H9 (cell line): ENCODE measurements at places on chromosomes 1 and 21.
A peak's percentile ranks its signal among the peaks of the same experiment; 100 is the strongest.

GRCh38 chr1:98923667-98924066 lies 81.0 kb downstream of the PLPPR5 start:
- DNase-seq = no peak

GRCh38 chr1:145714524-145715111 lies 4.7 kb upstream of the CD160 start:
- DNase-seq = no peak

DNA sequence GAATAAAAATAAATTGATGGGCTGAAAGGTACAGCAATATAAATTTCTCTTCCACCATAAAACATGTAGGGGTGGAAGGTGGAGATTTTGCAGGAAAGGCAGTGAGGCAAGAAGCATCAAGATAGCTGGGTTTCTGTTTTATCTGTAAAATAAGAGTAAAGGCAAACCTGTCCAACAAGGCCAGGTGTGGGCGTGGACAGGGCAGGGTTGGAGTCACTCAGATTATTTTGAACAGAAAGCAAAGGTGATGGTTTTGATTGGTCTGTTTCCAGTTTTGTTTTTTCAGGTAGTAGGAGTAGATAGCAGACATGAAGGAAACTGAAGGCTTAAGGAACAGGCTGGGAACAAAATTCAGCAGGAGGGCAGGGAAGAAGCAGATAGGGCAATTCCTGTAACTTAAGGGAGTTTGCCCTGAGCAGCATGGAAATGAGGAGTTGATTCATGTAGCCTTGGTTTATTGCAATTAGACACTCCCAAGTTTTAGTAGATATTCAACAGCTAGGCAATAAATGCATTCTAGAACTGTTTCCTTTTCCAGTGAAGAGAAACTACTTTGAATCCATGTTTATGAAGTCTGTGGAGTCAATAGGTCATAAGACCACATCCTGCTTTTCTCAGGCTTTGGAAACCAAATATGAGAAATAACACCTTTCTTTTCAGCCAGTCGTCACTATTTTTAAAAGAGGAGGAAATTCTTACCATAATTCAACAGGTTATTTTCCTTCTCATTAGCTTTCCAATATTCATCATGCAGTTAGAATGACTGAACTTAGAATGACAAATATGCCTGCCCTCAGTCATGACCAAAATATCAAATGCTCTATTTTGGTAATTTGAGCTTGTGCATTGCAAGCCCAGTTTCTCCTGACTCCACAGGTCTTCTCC lies 38.7 kb upstream of the CD55 start:
- no peak for DNase-seq

DNA sequence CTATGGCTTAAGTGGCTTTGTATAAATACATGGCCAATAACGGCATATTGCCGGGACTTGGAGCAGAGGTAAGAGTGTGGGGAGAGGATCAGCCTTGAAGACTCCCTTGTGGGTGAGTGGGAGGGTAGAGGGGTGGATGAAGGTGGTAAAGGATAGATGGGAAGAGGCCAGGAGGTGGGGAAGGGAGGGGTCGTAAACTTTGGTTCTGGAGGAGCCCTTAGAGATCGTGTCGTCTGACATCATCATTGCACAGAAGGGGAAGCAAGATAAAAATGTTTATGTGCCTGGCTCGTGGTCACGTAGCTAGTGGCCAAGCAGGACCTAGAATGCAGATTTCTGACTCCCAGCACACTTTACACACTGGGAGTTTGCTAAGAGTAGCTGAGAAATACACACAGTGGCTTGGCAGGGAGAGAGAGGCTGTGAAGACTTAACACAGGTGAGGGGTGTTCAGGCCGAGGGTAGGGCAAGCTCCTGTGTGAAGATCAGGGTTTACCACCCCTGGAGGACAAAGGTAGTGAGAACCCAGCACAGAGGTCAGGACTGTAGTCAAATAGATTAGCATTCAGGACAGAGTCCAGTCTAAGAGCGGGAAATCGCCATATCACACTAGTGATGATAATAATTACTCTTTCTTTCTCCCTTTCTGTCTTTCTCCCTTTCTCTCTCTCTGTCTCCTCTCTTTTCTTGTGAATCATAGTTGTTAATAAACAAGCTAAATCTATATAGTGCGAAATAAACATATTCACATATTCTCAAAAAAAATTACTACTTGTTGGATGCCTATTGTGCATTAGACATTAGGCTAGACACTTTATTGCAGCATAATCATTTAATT lies 75.5 kb downstream of the LRRC8D start:
- no peak for DNase-seq

GRCh38 chr1:222372221-222372620 lies 175.7 kb downstream of the HHIPL2 start:
- DNase-seq = no peak

- no peak for DNase-seq
Observed at GRCh38 chr1:115059316-115059715, 29.7 kb downstream of the TSHB start.

DNA sequence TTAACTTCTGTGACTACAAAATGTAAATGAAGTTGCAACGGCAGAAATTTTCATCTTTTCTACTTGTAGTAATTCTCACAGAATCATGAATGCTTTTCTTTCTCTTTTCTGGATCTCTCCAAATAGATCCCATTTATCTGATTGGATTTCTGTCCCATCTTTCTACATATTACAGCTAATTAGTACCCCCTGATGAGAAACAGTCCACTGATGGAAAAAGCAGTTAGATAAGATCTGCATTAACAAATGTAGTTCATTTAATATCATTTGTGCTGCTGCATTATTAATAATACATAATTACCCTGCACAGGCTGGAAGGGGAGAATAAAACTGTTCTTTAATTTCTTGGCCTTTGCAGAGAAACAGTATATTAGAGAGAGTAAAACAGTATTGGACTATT lies 289.3 kb downstream of the TTLL7 start:
- DNase-seq = no peak

GRCh38 chr1:31166462-31166861 lies 73.2 kb downstream of the NKAIN1 start:
- peak; percentile 46 for DNase-seq

DNA sequence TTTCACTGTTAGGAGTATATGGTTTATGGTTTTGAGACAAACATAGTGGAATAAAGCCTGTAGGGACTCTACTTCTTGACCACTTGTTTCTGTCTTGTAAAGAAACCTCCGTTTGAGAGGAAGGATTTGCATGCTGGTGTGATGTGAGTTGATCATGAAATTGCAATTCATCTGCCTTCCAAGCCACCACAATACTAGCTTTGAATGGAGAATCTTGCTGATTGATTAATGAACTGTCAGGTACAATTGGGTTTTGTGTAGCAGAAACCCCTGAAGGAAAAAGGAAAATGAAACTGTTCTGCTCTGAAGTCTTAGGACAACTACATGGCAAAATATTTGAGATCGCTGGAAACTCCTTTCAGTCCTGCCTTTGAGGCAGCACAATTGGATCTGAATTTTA lies 90.7 kb downstream of the VPS13D start:
- DNase-seq = no peak

GRCh38 chr1:209547626-209548025 lies 35.9 kb upstream of the CAMK1G start:
- no peak for DNase-seq

- DNase-seq = no peak
Observed at GRCh38 chr1:35164893-35165292, 28.1 kb downstream of the SFPQ start.

DNA sequence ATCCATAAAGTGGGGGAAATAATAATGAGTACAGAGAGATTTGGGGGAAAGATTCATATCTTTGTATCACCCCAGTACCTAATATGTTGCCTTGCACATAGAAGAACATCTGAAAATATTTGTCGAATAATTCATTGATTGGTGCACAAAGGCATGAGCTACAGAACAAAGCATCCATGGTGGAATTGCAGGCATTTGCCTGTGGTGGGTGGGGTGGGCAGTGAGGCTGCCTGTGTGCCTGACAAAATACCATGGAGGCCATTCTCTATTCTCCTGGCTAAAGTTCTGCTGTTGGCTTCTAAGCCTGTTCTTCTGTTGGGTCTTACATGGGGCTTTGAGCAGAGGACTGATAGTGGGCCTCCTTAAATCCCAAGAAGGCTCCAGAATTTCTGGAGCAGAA lies 10.0 kb upstream of the KCNA10 start:
- DNase-seq = no peak

GRCh38 chr1:64137412-64137803 lies 66.0 kb upstream of the UBE2U start:
- DNase-seq = no peak

GRCh38 chr21:36113647-36114428 lies 21.0 kb upstream of the CBR3 start:
- DNase-seq = no peak

- no peak for DNase-seq
Observed at GRCh38 chr1:191993549-191993948, 164.7 kb upstream of the RGS18 start.

GRCh38 chr1:47382399-47382983 lies 33.6 kb upstream of the FOXE3 start:
- no peak for DNase-seq
